ENCODE measurements at places on chromosomes 2 and 18.

- no peak for DNase-seq
Observed at GRCh38 chr2:132654968-132655367, 15.0 kb downstream of the LYPD1 start.

DNA sequence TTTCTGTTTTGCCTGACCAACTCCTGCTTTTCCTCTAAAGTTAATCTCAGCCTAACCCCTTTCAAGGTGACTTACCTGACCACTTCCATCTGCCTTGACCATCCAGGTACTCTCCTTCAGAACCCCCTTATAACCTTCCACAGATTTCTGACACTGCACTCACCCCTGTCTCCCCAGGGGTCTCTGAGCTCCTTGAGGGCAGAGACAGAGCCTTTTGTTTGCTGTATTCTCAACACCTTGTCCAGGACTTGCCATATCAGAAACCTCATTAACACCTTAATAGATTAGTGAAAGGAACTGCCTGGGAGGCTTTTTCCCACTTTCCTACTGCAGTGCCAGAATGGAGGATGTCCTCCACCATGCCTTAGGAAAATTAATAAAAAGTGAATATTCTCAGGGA is 119.7 kb upstream of the SERPINE2 start:
- DNase-seq: no peak

DNA sequence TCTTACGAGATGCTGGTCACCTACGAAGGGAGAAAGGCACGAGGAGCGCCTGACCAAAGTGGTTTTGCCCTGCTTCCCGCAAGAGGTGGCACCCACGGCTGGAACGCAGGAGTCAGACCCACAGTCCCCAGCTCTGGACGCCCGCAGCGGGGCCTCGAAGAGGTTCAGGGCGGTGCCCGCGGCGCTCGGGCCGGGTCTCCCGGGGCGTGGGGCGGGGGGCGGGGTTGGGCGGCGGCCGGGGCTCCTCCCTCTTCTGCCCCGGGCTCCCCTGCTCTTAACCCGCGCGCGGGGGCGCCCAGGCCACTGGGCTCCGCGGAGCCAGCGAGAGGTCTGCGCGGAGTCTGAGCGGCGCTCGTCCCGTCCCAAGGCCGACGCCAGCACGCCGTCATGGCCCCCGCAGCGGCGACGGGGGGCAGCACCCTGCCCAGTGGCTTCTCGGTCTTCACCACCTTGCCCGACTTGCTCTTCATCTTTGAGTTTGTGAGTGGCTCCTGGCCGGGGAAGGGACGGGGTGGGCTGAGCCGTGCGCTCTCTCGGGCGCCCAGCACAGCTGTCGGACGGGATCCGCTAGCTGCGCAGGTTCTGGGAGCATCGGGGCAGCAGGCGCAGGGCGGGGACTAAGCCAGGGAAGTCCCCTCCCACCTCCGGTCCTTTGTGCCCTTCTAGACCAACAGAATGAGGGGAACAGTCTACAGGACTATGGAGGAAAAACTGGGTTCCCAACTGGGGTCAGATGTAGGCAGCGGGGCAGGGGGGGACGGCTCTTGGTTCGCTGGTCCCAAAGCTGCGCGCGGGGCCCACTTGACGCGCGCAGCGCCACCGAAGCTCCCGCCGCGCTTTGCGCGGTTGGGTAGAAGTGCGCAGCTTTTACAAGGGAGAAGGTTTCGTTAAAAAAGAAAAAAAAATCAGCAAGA is at the start of gene MAL:
Gene MAL, plus strand, starts transcription at position 303 of the 914 bp plus-strand sequence. Its CDS starts 85 bp downstream, at position 388.
- no peak for DNase-seq

- no peak for DNase-seq
Observed at GRCh38 chr2:30022444-30023071, 101.2 kb upstream of the ALK start.

GRCh38 chr2:238287737-238288649 is at the start of gene PER2:
TSS of gene PER2 (minus strand) at chr2:238288610. CDS start at chr2:238277936, 10,674 bp downstream.
- peak; percentile 51 for DNase-seq

- DNase-seq: peak; percentile 76
Observed at GRCh38 chr2:46315103-46315890, 18.1 kb downstream of the EPAS1 start.

DNA sequence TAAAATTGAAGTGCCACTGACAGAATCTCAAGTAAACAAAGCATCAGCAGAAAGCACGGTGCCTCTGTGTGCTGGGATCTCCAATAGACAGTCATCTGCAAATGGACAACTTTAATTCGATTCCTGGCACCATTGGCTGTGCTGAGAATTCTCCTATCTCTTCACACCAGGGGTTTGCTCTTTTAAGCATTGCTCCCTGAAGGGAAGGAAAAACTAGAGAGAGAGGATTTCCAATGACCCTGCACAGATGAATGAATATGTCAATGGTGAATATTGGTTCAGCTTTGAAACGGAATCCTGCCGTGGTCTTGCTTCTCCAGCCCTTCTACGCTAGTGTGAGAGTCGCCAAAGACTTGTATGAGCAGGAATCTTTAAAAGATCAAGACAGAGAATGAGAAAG is 97.9 kb downstream of the FIGN start:
- DNase-seq: no peak

DNA sequence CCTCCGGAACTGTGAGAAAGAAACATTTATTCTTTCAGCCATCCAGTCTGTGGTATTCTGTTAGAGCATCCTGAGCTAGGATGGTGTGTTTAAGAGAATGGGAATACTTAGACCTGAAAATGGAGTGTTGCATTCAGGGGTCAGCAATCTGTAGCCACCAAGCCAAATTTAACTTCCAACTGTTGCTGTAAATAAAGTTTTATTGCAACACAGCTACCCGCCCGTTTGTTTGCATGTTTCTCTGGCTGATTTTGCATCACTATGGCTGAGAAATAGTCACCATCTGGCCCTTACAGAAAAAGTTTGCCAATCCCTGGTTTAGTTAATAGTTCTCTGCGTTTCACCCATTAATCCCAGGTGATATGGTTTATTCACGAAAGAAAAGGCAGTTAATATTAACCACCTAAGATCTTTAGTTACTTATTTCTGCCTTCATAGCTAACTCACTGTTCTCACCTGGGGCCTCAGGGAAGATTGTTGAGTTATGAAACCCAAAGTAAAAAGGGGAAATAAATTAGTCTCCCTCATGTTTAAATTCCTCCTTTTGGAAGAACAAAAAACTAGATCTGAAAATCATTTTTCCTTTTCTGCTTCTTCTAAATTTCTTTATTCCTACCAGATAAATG is 9.5 kb upstream of the CYS1 start:
- no peak for DNase-seq

DNA sequence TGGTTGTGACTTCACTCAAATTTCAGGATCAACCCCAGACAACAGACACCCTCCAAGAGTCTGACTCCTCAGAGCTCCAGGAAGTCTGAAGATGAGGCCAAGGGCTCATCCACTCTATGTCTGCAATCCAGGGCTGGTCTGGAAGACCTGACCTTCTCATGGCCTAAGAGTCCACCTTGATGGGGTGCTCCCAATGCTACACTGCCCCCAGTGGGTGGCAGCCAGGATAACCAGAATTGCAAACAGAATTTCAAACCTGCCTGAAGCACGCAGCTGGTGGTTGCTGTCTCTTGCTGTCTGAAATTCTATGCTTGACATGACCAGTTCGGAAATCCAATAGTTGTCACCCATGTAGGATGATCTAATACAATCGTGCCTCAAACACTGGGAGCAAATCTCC is 96.0 kb downstream of the UXS1 start:
- no peak for DNase-seq

GRCh38 chr2:173048522-173048896 is 27.1 kb upstream of the MAP3K20 start:
- DNase-seq: no peak

GRCh38 chr2:152594792-152595191 is 122.5 kb downstream of the PRPF40A start:
- DNase-seq: no peak

DNA sequence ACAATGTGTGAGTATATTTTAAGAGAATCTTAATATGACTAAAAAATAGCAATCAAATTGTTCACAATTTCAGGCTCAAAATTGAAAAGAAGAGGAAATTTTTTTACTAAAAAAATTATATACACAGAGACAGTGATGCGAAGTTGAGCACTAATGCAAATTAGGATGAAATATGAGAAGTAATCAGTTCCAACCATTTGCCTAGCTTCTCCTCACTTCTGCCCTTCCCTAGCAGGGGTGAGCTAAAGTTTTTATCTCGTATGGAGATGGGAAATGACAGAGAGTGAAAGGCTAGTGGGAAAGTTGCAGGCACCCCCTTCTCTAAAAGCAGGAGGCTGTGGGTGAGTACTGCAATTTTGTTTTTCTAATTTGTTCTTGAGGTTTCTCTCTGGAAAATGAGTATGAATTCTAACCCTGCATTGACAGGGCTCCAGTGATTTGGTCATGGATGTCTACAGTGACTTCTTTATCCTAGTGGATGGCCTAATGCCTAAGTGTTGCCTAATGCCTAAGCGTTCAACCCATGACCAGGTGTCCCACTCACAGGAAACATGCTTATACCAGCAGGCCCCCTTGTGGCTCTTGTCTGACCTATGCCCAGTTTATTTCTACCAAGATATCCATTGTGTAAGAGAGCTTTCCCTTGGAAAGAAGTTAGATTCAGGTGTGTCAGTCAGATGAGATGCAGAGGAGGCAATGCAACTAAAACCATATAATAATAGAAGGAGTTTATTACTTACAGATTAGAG is 78.0 kb upstream of the HNMT start:
- DNase-seq: no peak

GRCh38 chr2:200590090-200590489 is 4.3 kb downstream of the AOX1 start:
- no peak for DNase-seq

DNA sequence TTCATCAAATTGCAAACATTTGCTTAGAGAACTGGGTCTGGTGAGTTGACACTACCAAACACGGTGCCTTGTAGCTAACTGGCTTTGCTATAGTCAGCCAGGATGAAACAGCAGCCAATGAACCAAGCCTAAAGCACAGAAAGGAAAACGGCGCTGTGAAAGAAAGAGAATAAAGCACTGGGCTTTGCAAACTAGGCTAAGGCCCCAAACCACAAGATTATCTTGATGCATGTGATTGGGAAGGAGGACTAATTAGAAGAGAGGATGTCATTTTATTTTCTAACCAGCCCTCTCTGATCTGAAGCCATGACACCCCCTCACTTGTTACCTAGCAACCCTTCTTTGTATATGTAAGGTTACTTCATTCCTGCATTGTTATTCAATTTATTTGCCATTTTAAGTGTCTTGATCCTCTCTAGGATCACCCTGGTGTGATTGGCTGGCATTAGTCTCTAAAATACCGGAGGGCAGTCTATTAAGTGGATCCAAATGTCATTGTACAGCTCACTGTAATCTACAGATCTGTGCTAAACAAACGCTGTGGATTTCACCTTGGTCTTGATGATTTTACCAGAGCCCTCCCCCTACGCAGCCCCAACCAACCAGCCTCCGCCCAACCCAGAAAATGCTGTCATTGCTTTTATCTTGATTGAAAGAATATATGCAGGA is 395.4 kb upstream of the ACVR2A start:
- DNase-seq: no peak

GRCh38 chr2:181457121-181457740 is at the start of gene ITGA4:
TSS of gene ITGA4 (plus strand) at chr2:181457386. CDS start at chr2:181457655, 269 bp downstream.
- peak; percentile 18 for DNase-seq

DNA sequence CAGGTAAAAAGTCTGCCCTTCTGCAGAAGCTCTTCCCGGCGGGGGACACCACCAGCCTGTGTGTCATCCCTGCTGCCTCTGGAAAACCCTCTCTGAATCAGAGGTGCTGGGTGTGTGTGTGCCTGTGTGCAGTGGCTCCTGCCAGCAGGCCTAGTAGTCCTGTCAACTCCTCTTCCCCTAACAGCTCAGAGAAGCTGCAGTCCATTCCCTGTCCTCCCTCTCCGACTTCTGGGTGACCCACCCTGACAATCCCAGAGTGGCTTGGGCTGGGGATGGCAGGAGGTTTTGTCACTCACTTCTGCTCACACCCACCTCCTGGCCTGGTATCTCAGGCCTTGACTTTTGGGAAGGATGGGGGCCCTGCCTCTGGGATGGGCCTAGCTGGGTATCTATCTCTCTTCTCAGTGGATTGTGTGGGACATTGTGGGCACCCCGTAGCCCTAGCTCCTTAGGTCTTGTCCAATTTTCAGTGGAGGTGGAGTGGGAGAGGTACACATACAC is 2.3 kb downstream of the WNT10A start:
- DNase-seq: no peak

DNA sequence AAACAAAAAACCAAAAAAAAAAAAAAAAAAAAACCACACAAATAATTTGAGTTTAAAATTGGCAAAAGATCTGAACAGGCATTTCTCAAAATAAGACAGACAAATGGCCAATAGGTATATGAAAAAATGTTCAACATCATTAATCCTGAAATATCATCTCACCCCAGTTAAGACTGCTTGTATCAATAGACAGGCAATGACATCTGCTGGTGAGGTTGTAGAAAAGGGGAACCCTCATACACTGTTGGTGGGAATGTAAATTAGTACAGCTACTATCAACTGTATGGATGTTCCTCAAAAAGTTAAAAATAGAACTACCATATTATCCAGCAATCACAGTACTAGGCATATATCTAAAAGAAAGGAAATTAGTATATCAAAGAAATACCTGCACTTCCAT is 523.1 kb downstream of the XIRP2 start:
- no peak for DNase-seq

DNA sequence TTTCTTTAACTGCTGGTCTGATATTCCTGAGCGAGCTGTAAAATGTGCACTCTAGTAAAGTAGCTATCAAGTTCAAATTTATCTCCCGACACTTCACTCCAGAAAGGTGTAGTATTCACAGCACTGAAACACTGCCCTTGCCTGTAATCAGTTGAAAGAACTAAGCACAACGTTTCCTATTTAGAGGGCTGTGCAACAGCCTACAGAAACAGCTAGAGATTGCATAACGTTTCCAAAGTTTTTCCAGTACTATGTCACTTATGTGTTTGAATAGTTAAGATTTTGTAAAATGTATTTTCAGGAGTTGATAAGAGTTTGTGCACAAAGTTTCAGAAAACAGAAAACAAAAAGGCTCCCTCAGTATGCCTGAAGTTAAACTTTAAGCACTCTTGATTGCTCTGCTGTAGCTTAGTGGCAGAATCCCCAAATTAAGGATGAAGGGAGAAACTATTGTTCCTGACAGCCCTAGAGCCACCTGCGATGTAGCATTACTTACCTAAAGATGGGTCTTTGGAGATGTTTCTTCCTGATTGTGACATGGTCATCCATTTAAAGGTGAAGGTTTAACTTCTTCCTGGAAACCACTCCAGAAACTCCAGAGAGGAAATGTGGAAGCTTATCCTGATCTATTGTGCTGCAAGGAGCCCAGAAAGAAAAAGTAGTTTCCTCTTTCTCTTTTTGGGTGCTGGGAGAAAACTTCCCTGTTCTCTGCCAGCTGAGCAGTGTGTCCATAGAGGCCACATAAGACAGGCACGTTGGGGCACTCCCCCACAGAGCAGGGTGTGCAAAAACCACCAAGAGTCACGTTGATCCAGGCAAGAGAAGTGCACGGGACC is 536 bp downstream of the PDE1A start:
- no peak for DNase-seq

DNA sequence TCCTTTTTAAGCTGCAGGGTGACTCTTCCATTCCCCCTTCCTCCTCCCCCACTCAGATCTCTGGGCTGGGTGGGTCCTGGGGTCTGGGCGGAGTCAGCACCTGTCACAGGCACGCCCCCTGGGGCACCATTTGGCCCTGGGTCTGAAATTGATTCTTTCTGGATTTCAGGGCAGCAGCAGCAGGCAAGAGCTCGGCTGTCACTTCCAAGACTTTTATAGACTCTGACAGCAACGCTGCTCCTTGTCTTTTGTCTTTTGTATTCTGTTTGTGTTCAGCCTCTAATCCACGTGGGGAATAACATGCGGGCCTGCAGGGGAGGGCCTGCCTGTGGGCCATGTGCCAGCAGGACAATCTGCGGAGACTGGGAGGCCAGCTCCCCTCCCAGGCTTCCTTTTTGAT is 3.9 kb downstream of the BOD1L2 start:
- no peak for DNase-seq

All from K562 (cell line).